ENCODE measurements at places on chromosomes 6 and 20.
A peak's percentile ranks its signal among the peaks of the same experiment; 100 is the strongest.

DNA sequence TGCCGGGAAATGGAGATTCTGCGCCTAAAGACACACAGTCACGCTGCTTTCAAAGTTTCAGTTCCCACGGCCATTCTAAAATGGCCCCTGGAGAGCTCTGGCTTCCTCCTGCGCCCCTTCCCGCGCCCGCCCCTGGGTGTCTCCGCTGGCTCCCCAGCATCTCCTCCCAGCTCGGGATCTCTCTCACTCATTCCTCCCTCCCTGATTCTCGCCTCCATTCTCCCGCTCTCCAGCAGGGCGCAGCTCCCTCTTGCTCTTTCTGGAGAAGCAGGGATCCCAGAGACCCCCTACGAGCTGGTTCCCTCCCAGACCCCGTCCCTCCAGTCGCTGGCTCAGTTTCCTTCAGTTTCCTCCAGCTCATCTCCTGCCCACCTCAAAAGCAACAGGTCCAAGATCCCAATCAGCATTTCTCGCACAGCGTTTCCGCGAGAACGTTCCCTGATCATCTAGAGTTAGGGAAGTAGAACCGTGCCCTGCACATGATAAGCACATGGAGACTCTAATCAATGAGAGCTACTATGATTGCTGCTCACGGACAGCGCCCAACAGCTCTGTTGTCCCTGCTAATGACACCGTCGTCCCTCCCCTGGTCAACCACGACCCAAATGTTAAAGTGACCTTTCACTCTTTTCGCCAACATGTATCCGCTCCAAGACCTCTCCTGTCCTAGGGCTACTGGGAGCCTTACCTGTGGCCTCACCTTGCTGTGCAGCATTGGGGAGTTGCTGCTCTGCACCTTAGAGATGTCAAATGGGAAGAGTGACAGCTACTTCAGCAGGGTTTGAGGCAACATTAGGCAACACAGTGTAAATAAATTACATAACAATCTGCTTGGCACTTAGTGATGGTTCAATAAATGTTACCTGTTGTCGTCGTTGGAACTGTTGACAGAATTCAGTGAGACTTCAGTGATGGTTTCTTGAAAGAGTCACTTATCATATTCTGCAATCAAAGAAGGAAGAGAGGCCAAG is 218.5 kb upstream of the QKI start:
- DNase-seq = no peak

DNA sequence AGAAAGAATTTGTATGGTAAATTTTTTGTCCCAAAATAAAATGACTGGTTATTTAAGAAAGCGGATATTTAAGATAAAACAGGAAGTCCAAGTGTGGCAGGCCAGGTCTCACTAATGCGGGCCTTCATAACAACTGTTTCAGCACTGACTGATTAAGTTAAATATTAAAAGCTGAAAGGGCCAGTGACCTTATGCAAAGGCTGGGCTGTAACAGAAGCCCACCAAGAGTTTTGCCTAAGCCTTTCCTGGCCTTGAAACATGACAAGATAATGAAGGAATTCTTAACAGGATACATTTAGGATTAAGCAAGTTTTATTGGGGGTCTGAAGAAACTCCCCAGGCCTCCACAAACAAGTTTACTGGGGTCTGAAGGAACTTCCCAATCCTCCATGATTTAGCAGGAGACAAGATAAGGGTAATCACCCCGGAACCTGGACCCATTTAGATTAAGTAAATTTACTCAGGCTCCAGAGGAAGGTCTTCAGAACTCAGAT is 36.3 kb downstream of the ZNF133 start:
- peak; percentile 19 for DNase-seq

DNA sequence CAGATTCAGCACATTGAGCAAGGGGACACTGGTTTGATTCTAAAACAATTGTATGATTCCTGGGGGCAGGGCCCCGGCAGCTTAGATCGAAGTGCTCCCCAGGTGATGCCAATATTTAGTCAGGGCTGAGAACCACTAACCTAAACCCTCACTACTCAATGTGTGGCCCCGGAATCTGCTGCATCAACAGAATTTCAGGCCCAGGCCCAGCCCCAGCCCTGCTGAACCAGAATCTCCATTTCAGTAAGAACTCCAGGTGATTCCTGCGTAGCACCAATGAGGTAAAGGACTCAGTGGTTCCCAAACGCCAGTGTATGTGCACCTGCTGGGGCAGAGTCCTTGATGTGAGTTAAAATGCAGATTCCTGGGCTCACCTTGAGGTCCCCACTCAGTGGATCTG is 152.8 kb upstream of the KCNG1 start:
- no peak for DNase-seq

DNA sequence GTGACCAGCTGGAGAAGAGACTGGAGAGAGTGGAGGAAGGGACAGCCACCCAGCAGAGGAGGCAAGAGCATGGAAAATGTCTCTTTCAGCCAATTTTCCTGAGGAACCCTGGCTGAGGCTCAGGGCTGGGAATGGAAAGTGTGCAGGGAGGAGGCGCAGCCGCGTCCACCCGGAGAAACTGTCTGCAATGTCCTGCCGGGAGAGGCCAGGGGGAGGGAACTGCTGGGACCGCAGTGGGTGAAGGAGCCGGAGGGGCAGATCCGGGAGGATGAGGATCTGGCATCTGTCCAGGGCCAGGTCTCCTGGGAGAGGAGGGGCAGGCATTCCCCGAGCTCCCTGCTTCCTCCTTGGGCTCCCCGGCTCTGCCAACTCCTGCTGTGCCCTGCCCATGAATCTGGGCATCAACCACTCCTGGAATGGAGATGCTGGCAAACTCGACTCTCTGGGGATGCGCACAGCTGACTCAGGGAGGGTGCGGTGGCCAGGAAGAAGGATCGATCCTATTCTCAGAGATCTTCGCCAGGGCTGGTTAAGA is 17.4 kb upstream of the HM13 start:
- no peak for DNase-seq

DNA sequence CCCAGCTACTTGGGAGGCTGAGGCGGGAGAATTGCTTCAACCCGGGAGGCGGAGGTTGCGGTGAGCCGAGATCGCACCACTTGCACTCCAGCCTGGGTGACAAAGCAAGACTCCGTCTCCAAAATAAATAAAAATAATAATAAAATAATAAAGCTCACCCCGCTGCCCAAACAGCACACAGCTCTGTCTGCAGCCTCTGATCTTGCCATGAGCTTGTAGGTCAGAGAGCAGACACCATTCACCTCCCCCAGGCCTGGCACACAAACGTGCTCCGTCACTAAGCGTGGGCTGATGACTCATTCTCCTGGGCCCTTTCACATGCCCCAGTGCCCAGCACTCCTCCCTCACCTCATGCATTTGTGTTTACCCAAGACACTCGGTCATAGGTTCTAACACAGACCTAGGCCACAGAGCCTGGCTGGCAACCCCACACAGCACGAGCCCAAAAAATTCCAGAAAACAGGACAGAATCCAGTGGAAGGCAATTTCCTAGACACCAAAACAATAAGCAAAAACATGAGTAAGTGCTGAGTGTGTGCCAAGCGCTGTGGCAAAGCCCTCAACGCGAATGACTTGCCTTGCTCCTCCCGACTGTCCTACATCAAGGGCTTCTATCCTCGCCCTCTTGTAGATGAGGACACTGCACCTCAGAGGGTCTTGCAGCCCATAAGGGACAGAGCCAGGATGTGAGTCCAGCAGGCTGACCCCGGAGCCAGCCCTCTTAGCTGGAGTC is 18.0 kb downstream of the ATP9A start:
- DNase-seq = peak; percentile 90

- no peak for DNase-seq
Measured at GRCh38 chr6:2938004-2938631, 33.2 kb downstream of the SERPINB6 start.

GRCh38 chr6:133407320-133408100 is 166.4 kb downstream of the EYA4 start:
- no peak for DNase-seq

DNA sequence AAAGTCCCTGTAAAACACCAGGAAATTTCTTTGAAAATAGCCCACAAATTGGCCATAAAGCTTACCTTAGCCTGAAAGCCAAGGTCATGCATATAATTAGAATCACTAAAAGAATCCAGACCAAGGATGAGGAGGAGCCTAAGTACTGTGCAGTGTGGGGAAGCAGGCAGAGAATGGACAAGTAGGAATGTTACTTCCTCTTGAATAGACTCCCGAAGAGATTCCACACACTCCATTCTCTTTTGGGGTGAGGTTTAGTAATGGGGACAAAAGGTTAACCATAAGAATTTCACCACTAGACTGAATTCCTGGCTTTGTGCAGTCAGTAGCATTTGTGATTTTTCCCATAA is 27.5 kb upstream of the MARCKS start:
- no peak for DNase-seq

DNA sequence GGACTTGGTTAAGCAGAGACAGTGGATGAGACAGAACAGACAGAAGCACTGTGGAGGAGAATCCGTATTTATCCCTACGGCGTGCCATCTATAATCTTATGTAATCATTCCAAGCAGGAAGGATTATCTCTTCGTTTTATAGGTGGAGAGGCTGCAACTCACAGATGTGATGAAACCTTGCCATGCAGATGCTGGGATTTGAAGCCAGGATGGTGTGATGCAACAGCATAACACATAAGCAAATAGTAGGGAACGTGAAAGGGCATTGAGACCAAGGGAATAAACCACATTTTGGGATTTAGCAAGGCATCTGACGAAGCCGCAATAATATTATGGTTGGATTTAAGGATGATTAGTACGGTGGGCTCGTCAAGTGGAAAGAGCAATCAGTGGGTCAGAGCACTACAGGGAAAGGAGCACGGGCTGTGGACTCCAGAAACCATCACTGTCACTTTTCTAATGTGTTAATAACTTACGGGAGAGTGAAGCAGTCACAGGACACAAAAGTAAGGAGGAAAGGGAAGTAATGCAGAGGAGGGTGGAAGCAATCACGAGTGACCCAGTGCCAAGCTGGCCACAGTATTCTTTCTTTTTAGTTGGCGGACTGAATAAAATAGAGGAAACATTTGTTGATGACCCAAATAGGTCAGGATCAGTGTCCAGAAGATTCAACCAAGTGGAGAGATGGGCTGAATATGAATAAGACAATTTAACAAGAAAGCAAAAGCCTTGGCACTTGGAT is 119.6 kb upstream of the EDN1 start:
- DNase-seq = peak; percentile 35

DNA sequence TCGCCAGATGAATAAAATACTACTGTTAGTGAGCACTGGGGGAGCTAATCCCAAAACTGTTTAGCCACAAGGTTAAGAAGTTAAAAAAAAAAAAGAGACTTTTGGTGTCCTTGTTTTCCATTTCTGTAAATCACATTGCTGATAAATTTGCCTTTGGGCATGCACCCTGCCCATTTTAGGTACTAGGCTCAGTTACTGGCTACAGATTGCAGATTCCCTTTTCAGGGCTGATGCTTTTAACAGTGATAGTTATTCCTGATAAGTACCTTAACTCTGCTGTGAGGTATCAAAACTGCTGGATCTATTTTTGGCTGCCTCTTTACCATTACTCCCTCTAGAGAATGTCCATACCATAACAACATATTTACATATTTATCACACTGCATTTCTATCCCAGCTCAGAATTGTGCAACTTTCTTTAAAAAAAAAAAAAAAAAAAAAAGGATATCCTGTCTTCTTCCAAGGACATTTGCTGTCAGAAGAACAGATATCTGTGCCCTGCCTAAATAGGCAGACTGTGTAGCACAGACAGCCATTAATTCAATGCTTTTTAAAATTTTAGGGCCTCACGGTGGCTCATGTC is 94.5 kb downstream of the SSR1 start:
- peak; percentile 49 for DNase-seq

GRCh38 chr6:56772737-56773184 is 130.1 kb upstream of the DST start:
- DNase-seq = no peak

- DNase-seq = no peak
Measured at GRCh38 chr20:8039042-8039441, 19.5 kb upstream of the TMX4 start.

GRCh38 chr20:63024573-63025392 is 18.0 kb upstream of the BHLHE23 start:
- DNase-seq = no peak

DNA sequence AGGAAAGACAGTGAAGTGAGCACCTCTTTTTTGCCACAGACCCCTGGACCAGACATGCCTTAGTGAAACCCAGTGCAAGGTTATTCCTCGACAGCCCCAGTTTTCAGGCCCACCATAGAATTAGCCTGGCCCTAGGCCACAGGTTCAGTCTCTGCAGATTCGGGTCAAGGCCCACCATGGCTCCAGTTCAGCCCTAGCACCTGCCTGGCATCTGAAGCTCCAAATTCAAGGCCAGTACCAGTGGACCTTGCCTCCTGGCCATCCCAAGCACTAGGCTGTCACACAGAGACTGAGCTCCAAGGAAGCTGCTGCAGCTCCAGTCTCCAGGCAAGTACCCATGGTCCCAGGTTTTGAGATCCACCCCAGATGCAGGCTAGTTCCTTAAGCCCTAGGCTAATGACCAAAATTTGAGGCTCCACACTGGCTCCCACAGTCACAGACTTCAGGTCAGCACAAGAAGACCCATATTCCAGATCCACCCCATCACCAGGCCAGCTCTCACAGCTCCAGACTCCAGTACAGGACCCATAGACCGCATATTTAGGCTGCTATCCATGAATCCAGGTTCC is 877.5 kb upstream of the ADGRB3 start:
- no peak for DNase-seq

DNA sequence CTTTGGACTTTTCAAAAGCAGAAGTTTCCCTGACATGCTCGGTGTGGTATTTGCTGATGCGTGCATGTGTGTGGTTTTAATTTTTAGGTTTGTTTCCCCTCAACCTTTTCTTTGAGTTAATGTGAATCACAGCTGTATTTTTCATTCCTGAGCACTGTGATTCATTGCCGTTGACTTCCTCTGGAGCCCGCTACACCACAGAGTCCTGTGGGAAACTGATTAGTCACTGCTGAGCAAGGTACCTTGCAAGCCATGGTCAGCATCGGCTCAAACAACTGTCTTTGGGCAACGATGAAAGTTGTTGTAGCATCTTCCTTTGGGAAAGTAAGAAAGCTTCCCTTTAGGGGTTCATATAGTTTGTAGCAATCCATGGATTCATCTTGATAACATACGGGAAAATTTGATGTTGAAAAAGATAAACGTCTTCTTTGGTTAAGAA is 57.5 kb downstream of the RIN2 start:
- peak; percentile 88 for DNase-seq

- DNase-seq = no peak
Measured at GRCh38 chr6:25441663-25442270, 162.6 kb downstream of the CARMIL1 start.

GRCh38 chr20:14700639-14700960 is 363.2 kb upstream of the FLRT3 start:
- DNase-seq = no peak

GRCh38 chr6:155117256-155117655 is 122.1 kb downstream of the TIAM2 start:
- no peak for DNase-seq
